ENCODE measurements at places on chromosomes 6 and 20.
A peak's percentile ranks its signal among the peaks of the same experiment; 100 is the strongest.

- DNase-seq, result no peak
Observed at GRCh38 chr20:33474963-33475362, 14.9 kb upstream of the CBFA2T2 start.

DNA sequence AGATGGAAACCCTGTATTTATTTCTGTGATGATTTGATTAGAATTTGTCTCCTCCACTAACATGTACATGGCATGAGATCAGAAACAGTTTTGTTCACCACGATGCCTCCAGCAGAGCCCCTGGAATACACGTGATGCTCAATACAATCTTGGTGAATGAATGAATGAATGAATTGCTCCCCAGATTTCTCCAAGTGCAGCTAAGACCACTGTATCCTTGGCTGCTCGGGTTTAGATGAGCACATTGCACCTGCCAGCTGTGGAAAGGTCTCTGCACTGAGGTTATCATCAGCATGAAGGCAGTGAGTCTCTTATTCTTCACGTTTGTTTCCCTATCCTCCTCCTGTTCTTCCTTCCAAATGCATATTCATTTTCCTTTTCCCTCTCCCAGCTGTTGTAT, 17.9 kb downstream of the CASS4 start:
- DNase-seq, result no peak

DNA sequence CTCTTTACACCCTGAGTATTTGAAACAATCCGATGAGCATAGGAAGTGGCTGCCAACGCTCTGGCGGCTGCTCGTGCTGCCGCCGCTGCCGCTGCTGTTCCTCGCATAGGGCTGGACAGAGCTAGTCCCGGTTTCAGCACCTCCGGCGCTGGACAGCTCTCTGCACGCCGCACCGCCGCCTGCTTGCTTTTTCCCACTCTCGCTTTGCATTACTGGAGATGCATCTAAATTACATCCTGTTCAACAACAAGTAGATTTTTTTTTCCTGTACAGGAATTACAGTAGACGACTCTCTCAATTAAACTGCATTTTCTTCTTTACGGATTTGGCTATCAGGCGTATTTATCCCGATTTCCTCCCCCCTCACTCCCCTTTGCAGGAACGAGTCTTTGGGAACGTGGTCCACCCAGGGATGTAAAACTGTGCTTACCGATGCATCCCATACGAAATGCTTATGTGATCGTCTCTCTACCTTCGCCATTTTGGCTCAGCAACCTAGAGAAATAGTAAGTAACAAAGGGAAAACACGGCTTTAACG, 563.8 kb downstream of the LMBRD1 start:
- peak; percentile 92 for DNase-seq

DNA sequence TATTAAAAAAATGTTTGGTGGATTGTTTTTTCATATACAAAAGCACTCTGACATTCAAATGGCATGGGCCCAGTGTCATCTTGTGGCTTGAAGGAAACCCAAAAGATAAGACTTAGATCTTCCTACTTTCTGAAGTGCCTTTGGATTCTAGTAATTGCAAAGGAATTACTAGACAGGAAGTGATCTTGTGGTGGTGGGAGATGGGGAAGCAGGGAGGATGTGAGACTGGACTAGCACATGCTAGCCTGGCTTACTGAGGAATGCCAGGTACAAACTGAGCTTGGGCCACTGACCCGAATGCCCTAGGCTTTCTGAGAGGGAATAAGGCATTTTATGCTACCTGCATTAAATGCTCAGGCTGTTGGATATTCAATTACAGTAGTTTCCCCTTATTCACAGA, 59.0 kb downstream of the AFG1L start:
- no peak for DNase-seq

GRCh38 chr6:15658181-15658744, 4.6 kb downstream of the DTNBP1 start:
- no peak for DNase-seq
